NCI-H446 (cell line): ENCODE measurements at places on chromosomes 1 and 21.

GRCh38 chr1:73042403-73042802 lies 760.1 kb upstream of the NEGR1 start:
- no peak for DNase-seq

DNA sequence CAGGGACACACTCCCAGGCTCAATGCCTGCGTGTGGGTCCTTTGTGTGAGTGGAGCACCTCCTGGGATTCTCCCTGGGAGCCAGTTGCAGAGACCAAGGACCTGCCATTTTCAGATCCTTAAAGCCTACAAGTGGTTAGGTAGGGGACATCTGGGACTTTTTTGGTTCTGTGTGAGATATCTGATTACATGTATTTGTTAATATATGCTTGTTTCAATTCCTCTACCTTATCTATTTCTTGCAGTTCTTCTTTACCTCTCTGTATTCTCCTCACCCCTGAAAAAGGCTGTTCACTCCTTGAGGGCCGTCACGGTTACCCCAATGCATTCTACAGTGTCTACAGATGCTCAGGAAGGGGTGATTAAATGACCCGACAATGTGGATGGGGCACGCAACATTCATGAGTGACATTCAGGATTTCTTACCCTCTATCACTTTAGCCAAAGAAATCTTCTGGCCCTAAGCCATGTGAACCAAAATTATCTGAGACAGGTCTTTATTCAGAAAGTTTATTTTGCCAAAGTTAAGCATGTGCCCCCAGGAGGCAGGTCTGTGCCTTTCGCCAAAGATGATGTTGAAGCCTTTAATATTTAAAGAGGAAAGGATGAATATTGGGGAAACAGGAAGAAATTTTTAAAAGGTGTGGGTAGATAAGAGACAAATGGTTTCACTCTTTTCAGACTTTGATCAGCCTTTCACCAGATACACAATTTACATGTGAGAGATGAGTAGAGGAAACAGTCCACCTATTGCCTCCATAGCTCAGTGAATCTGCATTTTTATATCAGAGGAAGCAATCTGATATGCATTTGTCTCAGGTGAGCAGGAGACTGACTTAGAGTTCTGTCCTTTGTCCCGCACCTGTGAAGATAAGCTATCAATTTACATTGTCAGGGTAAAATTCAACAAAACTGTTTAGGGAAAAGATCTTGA lies 44.6 kb upstream of the MPZL1 start:
- no peak for DNase-seq

DNA sequence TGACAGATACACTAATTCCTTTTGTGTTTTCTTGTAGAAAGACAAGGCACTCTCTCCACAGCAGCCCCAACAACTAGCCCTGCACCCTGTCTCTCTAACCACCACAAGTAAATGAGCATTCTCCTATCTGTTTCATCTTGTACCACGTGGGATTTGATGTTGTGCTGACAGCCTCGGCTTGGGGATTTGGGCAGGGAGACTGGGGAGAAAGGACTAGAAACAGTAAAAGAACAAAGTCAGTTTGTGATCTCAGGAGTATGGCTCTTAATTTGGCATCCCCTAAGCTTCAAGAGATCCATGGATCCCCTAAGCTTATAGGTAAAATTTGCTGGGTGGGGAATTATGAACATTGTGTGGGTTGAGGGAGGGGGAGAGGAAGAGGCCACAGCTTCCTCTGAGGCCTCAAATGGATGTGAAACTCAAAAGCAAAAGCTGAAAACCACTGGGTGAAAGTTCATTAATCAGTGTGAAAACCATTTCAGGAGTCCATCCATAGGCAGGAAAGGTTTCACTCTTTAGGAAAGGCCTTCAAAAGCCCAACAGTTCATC lies 3.1 kb downstream of the C1orf162 start:
- DNase-seq, result no peak

DNA sequence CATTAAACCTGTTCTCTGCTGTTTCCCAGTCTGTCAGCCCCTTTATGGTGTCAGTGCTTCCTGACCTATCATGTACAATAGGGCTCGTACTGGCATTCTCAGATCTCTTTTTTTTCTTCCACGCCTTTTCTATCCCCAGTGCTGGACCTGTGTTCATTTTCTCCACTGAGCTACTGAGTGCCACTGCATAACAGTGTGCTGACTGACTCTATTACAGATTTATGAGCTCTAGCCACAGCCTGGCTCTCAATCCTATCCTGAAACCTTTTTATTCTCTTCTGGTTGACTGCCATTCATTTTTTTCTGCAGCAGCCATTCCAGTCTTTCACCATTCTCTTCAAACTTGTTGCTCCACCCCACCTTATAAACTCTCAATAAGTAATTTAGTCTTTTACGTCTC lies 59.6 kb upstream of the MACF1 start:
- no peak for DNase-seq

DNA sequence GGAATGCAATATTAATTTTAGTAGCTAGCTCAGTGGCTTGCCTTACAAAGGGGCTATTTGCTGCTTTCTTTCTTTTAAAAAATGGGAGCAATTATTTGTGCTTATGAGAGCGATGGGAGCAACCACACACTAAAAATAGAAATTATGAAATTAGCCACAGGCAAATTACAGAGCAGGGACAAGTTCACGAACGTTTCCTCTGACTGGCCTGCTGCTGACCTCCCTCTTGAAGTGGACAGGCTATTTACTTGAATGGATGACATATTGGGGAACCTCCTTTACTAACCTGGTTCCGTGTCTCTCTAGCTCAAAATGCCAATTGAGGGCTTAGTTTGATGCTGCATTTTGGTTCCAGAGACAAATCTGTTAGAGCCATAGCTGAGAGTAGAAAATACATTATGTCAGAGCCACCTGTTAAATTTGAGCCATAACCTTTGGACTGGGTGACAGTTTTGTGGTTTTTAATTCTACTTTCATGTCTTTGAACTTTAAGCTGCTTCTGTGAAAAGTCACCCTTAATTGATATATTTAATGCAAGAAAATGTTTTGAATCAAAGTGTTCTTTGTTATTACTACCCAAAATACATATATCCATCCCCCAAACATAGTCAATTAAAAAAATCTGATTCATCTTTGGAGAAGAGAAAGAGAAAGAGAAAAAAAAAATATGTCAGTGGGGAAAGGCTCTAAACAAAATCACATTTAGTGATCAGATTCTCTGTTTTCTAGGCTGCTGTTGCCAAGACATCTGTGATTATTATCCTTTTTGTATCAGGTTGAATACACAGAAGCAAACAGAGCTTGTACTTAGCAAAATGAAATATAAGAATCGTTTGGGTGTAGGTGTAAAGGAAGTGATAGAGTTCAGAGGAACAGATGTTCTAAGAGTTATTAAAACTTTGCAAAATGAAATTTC lies 351.9 kb downstream of the ADGRL2 start:
- DNase-seq, result no peak

- peak; percentile 83 for DNase-seq
These were observed 15.7 kb upstream of the GLIS1 start for GRCh38 chr1:53754484-53755312.

DNA sequence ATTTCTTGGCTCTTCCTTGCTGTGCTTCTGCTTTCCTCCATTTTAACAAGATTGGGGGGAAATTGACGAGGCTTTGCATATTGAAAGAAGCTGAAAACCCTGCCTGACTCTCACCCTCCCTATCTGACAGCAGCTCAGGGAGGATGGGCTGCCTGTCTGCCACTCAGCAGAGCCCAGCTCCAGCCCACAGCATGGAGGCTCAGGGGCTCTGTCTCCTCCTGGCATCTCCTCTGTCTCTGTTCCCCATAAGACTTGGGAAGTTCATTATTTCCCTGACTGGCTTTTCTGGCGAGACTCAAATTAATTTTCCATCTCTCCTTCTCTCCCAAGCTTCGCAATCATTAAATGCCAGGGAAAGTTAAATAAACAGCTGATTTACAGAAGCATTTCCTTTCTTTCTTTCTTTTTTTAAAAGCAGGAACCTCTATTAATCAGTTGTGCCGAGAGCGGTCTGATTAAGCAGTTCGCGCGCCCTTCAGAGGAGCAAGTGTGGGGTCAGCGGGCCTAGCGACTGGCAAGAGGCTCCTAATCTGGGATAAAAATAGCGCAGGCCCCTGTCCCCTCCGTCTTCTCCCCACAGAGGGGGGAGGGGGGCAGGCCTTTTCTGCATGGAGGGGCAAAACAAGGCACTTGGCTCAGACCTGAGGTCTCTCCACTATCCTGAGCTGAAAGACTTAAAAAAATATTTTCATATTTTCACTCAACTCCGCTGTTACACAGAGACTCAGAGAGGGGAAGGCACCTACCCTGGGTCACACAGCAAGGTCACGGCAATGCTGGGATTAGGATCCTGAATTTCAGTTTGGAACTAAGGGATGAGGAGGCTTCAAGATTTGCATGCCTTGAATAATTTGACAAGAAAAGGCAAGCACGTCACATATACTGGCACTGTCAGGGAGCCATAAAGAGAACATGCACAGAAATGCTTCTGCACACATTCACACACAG lies 170.4 kb downstream of the ACTL8 start:
- DNase-seq, result no peak

DNA sequence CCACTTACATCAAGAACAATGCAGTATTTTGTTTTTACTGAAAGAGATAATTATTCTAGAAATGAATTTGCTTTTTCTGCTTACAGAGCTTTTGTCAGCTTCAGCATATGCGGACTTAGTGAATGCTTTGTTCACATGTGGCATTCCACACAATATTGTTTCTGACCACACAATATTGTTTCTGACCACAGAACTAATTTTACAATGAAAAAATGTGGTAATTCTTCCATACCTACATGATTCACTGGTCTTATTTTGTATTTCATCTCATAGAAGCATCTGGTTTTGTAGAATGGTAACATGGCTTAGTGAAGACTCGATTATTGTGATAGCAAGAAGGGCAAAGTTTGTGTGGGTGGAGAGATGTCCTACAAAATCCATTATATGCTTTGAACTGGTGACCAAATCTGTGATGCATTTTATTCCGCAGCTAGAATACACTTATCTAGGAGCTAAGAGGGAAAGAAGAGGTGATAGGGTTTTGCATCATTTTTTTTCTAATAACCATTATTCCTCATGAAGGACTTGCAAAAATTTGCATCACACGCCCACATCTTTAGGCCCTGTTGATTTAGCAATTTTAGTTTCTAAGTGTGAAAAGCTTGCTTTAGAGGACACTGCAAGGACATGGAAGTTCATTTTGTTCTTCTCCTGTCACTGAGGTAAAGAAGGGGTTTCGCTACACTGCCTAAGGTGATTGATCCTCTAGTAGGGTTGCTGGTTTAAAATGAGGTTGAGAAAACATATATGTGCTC lies 75.3 kb downstream of the HLX start:
- no peak for DNase-seq

- DNase-seq, result no peak
These were observed 54.9 kb upstream of the S1PR1 start for GRCh38 chr1:101181930-101182329.

GRCh38 chr1:201296352-201296751 lies 13.0 kb downstream of the PKP1 start:
- DNase-seq, result no peak

- no peak for DNase-seq
These were observed 31.6 kb downstream of the VWA5B1 start for GRCh38 chr1:20322081-20322824.

DNA sequence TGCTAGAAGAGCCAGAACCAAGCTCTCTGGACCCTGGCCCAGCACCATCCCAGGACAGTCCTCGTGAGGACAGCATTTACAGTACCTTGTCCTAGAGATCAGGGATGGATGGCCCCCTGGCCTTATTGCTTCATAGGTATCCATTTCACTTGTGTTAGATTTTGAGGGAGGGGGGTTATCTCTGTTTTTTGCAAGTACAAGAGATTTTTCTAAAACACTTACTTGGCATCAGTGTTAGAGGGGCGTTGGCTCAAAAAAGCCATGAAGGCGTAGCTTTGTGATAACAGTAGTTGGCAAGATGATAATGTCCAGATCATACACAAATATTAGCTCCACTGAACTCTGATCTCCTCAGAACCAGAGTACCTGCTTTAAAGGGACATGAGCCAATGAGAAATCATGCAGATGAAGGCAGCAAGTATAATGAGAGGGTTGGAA lies 5.8 kb upstream of the ATP1B1 start:
- DNase-seq, result no peak

DNA sequence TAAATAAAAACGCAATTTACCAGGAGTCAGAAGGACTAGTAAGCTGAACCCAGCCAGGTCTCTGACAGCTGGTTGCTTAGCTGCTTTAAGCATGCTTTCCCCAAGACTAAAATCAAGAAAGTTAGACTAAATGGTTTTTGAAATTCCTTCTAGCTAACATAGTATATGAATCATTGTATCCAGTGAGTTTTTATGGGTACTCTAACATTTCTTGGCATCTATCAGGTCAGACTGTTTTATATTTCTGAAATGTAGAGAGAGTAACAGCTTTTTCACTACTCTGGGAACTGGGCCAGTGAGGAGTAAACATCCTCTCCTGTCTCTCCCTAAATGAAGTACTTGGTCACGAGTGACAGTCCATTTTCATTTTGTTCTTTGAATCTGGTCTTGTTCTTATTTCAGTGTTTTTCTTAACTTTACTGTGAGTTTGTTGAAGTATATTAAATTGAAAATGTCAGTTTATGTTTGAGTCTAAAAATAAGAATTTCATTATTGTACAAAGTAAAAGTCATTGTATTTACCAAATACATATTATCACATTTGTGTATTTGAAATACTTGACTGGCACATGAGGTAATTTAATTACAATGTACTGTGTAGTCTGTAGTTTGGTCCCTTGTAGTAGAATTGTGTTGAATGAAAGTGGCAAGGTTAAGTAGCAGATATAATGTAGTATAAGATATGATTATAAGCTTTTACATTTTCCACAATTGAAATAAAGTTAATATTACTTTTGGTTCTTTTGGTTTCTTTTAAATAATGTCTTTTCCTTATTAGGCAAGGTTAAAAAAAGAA lies 47.6 kb downstream of the PKN2 start:
- DNase-seq, result peak; percentile 87

GRCh38 chr21:42039470-42039901 lies 29.3 kb upstream of the ZBTB21 start:
- DNase-seq, result no peak

DNA sequence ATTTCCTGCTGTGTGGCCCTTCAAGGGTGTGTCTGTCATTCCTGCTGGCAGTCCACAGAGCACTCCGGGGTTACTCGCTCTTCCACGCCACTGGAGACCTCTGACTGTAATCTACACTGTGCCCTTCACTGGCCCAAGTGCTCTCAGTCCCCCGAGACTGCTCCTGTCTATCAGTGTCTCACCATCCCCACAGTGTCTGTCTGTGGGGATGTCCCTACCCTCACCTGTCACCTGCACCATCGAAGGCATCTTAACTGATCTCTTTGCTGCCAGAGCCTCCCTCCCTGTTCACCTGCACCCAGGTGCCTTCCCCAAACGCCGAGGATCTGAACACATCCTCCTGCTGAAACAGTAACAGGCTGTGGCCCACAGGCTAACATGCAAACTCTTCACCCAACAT lies 136.7 kb downstream of the MATN1 start:
- DNase-seq, result no peak

- DNase-seq, result no peak
These were observed 136.6 kb upstream of the ZNF648 start for GRCh38 chr1:182198006-182198605.

- DNase-seq, result no peak
These were observed 2.1 kb downstream of the RORC start for GRCh38 chr1:151829352-151830046.

GRCh38 chr1:193538680-193539079 lies 352.3 kb upstream of the B3GALT2 start:
- DNase-seq, result no peak
